ENCODE measurements at places on chromosomes 6 and 20.
A peak's percentile ranks its signal among the peaks of the same experiment; 100 is the strongest.

GRCh38 chr6:12343122-12343439, 52.9 kb downstream of the EDN1 start:
- DNase-seq: no peak

- DNase-seq: no peak
These were observed 424.2 kb downstream of the FOXA2 start for GRCh38 chr20:22160101-22160652.

DNA sequence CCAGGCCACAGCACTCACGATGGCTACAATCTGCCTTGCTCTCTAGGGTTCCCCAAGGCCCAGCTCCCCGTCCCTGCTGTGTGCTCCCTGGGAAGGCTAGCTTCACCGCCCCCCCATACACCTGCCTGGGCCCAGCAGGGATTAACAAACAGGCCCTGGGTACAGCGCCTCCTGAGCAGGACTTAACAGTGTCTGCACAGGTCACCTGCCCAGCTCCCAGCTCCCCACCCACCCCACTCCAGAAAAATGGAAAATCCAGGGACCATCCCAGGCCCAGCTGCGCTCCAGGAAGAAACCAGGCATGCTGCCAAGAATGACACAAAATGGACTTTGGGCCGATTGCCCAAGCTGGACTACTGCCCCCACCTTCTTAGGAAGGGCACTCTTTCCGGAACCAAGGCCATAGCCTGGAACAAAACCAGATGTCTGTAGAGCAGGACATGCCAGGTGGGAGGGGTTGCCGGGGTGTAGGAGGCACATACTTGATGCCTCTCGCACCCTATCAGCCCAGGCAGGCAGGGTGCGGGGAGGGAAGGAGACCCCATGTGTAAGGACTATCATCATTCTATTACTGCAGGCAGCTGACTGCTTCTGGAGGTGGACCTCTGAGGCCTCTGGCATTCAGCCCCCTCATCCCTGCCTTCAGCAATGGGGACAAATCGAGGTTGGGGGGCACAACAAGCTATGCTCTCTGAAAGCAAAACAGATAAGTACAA, 104.9 kb downstream of the SNX5 start:
- no peak for DNase-seq

- no peak for DNase-seq
These were observed 976.7 kb upstream of the MANEA start for GRCh38 chr6:94600636-94601035.

- peak; percentile 18 for DNase-seq
These were observed 927 bp downstream of the IL20RA start for GRCh38 chr6:137043710-137044365.

DNA sequence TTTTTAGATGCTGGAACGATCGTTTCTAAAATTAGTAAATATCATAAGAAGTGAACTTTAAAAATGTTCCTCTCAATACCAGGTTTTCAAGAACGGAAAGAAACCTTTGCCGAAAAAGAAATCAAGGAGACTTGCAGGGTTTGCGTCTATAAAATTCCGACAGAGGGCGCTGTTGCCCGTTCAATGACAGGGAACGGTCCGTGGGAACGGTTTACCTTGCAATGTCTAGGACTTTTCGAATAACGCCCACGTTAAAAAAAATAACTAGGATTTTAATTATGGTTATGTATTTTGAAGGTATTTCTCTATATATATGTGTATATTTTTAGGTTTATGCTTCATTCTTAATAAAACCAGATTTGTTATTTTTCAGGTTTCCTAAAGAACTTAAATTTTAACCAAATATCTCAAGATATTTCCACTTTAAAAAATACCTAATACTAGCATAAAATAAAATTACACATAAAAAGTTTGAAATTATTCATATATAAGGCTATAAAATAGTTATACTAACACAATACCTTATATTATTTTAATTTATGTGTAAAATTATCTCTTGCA, 2.5 kb upstream of the TFAP2B start:
- DNase-seq: peak; percentile 40

GRCh38 chr6:168037242-168037641, 39.8 kb downstream of the KIF25 start:
- no peak for DNase-seq

GRCh38 chr6:108914235-108915022, 66.2 kb downstream of the ARMC2 start:
- DNase-seq: no peak

DNA sequence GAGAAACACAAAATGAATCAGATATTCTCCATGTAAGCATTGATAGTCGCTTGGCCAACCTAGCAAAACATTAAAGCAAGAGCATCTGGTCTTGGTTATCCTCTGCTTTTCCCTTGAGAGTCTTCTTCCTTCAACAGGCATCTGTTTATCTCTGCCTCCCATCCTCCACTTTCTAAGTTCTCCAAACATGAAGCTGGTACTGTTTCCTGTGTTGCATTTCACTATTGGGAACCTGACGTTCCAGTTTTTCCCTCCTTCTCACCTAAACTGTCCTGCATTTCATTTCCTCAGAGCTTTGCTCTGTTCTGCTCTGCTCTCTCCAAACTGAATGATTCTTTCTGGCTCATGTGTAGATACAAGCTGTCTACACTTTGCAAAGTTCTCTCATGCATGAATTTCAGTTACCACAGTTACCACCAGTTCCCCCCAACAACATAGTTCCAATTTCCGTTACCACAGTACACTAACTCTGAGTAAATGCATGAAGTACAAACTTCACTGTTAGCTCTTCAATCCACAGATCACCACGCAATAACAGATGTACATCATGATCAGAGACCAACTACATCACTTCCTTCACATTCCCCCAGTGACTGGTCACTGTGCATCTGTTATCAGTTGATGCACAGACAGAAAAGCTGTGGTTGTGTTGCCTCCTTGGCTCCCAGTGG, 86.7 kb upstream of the F13A1 start:
- no peak for DNase-seq

DNA sequence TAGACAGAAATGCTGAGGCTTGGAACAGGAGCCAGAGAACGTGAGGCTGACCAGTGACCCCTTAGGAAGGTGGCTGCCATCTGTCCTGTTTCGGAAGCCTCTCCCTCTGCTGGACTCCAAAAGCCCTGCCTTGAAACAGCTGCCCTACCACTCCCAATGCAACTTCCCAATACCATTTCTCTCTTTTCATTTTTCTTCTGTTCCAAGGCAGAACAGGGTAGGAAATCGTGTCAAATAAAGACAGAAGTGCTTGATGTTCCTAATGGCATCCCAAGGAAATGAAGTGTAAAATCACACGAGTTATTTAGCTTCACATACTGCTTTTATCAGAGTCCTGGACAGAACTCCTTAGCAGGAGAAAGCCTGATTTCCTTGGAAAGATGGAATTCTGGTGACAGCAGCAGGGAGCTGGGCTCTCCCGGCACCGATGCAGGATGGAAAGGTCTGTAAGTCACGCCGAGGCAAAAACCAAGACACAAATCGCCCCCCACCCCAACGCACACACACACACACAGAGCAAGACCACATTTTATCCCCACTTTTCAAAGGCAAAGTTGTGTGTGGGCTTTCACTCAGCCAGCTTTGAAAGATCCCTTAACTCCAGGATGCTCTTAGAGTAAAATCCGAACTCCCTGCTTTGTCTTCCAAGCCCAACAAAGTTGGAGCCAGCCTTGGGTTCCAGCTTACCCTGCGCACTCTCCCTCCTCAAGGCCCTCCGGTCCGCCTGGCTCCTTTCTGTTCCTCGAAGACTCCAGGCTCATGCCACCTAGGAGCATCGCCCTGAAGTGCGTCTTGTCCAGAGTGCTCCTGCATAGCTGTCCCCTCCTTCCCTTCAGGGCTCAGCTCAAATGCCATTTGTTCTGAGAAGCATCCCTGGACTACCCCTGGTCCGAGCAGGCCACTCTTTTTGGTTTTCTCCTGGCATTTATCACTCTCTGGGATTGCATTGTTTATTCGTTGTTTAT, 11.6 kb upstream of the STX16 start:
- DNase-seq: no peak

DNA sequence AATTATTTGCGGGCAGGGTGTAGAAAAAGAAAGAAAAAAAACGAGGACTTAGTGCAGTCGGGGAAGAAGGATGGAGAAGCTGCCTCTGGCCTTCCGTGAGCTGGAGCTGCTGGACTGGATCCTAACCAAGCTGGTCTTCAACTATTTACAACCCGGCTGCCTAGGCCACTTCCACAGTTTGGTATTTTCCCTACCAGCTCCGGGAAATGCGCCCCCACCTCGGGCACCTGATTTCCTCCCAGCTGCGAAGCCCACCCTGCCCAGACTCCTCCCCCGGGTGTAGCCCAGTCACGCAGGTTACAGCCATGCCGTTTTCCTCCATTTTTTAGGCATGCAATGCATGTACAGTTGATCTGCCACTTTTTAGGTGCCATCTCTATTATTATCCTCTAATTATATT, 21.2 kb downstream of the THEMIS start:
- peak; percentile 12 for DNase-seq

DNA sequence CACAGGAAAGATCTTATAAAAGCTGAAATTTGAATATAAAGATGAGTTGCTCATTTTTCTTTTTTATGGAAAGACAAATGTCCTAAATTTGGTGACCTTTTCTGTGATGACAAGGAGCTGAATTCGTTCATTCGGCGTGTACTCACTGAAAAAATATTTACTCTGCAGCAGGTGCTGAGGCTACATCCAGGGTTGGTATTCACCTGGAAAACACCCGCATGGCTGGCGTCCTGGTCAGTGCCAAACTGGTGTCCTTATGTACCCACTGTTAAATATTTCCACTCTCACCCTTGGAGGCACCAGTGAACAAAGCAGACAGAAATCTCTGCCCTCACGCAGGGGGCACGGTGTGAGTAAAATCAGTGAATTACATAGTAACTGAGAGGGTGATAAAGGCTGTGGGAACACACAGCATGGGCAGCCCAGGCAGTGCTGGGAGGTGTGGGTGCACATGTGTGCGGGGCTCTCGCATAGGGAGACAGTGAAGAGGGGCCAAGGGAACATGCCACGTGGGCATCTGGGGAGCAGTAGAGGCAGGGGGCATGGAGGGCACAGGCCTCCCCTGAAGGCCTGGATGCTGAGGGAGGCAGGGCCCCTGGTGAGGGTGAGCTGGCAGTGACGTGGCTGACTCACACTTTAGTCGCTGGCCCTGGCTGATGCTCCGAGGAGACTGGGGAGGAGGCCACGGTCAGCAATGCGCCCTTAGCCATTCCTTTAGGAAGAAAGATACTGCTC, 89.7 kb downstream of the INSM1 start:
- no peak for DNase-seq

- no peak for DNase-seq
These were observed 230.8 kb downstream of the EYA2 start for GRCh38 chr20:47125508-47125757.

DNA sequence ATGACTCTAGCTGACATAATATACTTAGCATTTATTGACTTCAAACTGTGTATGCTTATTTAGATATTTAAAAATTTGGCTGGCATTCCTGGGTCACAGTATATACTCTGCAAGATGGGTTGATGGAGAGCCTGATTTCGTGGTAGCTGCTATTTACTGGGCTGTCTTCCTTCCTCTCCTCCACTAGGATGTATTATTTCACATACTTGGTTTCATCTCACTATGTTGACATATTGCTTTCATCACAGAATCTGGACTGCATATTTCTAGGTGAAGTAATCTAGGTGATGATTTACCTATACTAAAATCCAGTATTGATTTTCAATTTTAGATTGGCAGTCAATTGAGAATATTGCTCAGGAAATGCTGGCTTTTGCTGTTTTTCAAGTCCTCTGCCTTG, 15.7 kb downstream of the AFDN start:
- no peak for DNase-seq

DNA sequence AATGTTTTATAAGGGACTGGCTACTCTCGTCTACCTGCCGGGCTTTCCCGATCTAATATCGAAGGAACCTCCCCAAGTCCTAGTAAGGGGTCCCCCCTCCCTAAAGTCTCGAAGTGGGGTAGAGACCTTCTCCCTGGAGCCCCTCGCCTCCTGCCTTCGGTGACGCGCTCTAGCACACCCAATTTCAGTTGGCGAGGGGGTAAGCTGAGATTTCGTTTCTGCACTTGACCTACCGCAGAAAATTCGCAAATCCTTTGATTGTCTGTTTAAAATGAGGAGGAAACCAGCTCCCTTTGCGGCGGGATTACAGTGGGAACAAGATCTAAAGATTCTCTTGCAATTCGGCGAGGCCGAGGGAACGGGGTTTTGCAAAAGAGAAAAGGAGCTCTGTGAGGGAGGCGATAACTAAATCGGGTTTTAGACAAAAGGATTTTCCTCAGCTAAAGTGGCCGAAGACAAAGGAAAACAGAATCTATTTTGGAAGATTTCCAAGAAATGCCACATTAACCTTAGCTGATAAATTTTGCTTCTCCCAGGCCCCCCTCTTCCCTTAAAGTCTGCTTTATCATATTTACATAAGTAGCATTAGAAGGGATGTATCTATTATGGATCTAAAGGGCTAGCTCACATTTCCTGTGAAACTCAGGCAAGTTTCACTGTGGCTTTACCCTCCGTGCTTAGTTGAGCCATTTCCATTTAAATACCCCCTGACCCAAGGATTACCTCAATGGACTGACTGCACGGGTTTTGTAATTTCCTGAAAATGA, 8.4 kb downstream of the SIM1 start:
- no peak for DNase-seq

GRCh38 chr20:17504066-17504897, 26.9 kb downstream of the BFSP1 start:
- no peak for DNase-seq

DNA sequence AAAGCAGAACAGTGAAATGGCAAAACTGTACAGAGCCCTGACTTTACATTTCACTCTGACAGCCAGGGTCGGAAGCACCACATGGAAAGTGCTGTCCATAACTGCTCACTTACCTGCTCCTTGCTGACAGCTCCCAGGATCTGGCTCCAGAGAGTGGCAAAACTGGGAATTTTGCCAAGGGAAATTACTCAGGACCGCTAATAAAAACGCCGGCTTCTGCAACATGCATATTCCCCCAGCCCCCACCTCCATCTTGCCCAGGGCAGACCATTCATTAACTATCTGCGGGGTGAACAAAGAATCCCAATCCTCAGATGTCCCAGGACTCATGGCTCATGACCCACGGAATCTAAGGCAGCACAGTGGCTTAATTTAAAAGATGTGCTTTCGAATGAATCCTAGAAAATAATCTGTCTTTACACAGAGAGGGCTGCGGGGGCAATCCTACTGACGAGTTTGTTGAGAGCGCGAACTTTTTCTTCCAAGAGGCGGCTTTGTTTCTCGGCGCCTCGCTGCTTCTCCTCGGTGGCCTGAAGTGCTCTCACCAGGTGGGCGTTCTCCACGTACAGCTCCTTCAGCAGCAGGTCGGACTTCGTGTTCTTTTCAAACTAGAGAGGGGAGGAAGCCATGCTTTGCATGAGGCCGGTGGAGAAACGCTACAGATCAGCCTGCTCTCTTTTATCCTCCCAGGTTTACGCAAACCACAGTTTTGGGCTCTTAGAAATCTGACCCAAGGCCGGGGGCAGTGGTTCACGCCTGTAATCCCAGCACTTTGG, 45.8 kb downstream of the GINS1 start:
- DNase-seq: no peak

DNA sequence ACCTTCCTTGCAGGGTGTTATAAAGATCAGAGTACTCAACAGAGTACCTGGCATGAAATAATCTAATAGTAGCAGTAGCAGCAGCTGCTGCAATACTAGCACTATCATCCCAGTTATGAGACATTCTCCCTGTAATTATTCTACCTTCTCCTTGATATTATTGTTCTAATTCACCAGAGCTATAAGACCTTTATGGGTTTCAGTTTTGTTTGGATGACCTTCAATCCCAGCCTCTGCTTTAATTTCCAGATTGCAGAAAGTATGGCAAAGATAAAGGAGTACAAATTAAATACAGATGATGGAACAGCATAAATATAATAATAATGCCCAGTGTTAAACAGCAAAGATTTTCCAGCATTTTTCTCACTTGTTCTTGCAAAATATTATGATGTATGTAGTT, 150.5 kb upstream of the MYLIP start:
- DNase-seq: no peak
